A549 treated with RU486 at 1 μM for 4 hours (cell line): ENCODE measurements at places on chromosomes 12 and 14. TPM values are rescaled to one million over a fixed set of nuclear protein-coding genes. Genes with fewer than 3 reads are reported as not detected.

Gene TBX5
- not detected in 5 replicates for total RNA-seq

Gene DMAC2L
- 8.6 to 13.4 TPM (median 12.5 TPM) in 5 replicates for total RNA-seq

Gene SDS
- 0.16 to 1.0 TPM (median 0.59 TPM) in 5 replicates for total RNA-seq

Gene HRK
- 0.43 to 0.78 TPM (median 0.62 TPM) in 5 replicates for total RNA-seq

Gene CRACR2A
- total RNA-seq: 1.0 to 1.9 TPM (median 1.8 TPM) in 5 replicates

Gene KRT85
- total RNA-seq: 0.12 TPM in 1 of 5 replicates, not detected in the others

Gene RAB3IP
- total RNA-seq: 9.4 to 15.9 TPM (median 13.2 TPM) in 5 replicates

Gene SLC25A21
- 0.53 to 0.90 TPM (median 0.58 TPM) in 5 replicates for total RNA-seq

Gene CAPRIN2
- 16.1 to 27.8 TPM (median 25.0 TPM) in 5 replicates for total RNA-seq

Gene KRT82
- total RNA-seq: not detected in 5 replicates

Gene RND1
- 14.4 to 21.8 TPM (median 15.8 TPM) in 5 replicates for total RNA-seq
